ENCODE measurements at places on chromosomes 11 and 22.

DNA sequence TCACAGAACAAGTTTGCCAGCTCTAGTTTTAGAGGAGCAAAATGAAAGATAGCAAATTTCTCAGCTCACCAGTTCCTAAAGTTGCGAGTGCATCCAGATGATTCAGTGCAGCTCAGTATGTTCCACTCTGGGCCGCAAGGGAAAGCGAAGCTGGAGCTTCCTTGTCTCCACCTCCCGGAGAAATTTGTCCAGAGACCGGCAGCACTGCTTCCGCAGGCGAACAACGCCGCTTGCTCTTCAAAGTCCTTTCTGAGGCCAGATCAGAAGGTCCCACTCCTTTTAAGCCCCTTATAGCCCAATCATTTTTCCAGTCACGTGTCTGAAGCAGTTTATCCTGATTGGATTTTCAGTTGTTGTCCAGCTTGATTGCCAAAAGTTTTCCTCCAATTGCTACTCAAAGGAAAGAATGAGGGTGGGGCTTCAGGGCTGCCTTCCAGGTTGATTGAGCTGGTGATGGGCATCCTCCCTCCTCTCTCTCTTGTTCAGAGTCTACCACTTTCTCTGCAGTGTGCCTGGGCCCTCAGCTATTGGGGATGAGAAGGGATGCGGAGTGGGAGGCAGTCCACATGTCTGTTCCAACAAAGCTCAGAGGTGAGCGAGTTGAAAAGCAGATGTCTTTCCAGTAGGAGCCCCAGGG, at the start of gene ZNF280A:
Gene ZNF280A, minus strand, starts transcription at position 251 of the 637 bp plus-strand sequence. CDS start 4,640 bp downstream, outside the sequence.
- DNase-seq, result no peak

DNA sequence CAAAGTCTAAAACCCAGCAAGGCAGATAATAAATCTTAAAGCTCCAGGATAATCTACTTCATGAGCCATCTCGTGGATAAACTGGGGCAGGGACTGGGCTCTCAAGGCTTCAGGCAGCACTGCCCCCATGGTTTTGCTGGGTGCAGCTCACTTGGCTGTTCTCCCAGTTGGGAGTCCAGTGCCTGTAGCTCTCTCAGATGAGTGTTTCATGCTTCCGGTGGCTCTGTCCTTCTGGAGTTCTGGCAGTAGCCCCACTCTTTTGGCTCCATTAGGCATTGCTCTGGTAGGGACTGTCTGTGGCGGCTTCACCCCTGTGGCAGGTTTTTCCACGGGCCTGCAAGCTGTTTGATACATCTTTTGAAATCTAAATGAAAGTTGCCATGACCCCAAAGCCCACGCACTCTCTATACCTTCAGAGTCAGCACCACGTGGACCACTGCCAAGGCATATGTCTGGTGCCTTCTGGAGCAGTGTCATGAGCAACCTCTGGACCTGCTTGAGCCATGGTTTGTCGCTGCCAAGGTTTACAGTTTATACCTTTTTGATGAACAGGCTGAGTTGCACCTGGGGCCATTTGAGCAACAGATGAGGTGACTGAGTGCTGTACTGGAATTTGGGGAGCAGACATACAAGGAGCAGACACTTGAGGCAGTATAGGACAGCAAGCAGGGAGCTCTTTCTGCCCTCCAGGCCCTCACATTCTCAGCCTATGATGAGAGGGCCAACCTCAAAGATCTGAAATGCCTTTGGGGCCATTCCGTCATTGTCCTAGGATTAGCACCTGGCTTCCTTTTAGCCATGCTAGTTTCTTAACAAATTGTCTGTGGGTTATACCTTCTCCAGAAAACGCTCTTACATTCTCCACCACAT, 48.6 kb downstream of the MTNR1B start:
- DNase-seq, result no peak

- no peak for DNase-seq
Measured at GRCh38 chr22:29633514-29634312, 30.3 kb downstream of the NF2 start.

GRCh38 chr11:102487214-102487613, 34.6 kb upstream of the TMEM123 start:
- no peak for DNase-seq

DNA sequence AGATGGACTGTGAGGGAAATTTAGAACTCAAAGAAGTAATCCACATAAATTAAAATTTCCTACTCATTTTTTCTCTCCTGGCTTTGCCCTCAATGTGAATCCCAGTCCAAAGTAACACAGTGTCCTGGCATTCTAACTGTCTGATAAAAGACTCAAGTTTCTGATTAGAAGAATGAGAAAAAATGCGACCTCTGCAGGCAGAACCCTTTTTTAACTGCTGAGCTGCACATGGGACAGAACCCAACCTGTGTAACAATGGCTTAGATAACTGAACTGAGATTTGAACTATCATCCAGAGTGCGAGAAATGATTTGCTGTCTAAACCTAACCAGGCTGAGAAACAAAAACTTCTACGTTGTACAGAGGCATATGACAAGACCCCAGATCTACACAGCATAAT, 385.6 kb upstream of the LRRC4C start:
- DNase-seq, result no peak

Measured in AG09309 (cell line).